ENCODE measurements at places on chromosomes 12 and 14.

GRCh38 chr12:61412201-61412600 is 848.0 kb upstream of the USP15 start:
- no peak for DNase-seq

DNA sequence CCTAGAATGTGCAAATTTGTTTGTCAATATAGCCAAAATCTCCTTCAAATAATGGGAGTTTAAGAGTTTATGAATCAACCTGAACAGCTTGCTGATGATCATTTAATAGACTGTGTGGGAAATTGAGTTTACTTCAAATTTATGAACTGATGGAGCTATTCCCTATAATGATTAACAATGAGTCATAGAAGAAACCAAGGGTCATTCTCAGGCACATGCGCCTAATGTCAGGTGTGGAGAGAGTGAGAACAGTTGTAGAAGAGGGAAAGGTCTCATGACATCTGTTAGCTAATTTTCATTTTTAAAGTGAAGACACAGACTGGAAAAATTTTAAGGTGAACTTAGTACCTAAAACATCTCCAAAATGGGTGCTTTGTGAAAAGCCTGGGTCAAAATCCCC is 191.8 kb downstream of the BMP4 start:
- DNase-seq: no peak

GRCh38 chr14:23361763-23362162 is 3.2 kb downstream of the EFS start:
- no peak for DNase-seq

DNA sequence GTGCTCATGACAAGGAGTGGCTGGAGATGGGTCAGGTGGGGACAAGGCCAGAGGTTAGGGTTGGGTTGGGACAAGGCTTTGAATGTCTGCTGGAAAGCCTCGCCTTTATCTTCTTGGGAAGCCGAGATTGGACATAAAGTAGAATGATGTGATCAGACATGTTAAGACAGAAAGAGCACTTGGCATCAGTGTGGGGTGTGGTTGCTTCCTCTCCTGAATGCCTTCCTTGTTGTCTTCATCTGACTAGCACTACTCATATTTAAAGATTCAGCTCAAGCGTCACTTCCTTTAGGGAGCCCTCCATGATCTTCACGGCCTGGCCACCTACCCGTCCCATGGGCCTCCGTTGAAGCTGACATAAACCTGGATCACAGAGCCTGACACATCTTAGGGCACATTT is 14.8 kb upstream of the C12orf75 start:
- DNase-seq: no peak

DNA sequence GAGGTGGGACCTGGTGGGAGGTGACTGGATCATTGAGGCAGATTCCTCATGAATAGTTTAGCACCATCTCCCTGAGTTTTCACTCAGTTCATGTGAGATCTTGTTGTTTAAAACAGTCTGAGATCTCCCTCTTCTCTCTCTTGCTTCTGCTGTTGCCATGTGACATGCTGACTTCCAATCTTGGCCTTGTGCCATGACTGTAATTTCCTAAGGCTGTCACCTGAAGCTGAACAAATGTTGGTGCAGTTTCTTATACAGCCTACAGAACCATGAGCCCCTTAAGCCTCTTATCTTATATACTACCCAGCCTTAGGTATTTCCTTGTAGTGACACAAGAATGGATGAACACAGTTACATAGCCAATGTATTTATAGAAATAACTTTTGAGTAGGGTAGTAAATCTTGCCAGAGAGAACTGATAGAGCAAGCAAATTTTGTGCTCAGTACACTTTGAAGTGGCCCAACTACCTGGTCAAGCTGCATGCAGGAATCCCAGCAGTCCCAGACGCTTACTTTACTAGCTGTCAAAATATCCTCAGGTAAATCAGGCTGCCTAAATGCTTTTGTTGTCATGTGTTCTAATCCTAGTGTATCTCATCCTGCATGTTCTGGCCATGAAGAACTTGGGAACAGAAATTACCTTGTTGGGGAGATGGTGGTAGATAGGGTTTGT is 445.6 kb upstream of the MIS18BP1 start:
- no peak for DNase-seq

DNA sequence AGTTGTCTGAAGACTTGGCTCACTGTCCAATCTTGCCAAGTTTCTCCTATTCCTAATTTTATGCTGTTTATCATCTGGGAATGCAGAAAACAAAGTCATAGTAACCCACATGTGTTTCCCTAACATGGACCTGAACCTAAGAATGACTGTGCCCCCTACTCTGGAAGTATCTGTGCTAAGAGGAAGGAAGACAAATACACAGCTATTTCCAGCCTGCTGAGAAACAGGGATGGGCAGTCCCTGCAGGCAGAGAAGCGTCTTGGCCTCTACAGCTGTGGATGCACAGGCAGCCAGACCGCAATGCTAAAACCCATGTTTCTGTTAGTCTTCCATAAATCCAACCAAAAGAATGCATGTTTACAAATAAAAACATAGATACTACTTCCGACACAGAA is 56.2 kb downstream of the DUSP16 start:
- DNase-seq: no peak

DNA sequence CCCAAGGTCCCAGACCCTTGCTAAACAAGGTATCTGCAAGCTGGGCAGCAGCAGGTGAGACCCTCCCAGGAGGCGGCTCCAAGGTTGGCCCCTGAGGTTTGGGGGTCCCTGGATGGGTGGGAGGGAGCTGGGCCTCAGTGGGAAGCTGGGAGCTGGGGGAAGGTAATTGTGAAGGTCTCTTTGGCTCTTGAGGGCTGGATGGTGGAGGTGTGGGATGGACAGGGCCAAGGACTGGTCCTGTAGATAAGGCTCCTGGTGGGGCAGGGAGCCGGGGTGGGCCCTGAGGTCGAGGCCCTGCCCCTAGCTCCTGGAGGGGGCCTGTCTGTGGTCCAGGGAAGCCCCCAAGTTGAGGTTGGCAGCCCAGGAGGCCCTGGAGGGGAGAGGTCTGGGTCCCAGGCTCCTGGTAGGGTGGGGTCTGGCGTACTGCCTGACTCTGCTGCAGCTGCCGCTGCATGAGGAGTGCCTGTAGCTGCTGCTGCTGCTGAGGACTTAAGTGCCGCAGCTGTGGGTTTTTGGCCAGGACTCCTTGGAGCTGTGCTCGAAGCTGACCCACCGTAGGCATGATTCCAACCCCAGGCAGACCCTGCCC is 13.1 kb upstream of the PRKAG1 start:
- DNase-seq: no peak

- no peak for DNase-seq
Measured at GRCh38 chr12:32248441-32249140, 141.9 kb downstream of the BICD1 start.

GRCh38 chr12:15522574-15523187 is 200.4 kb downstream of the PTPRO start:
- DNase-seq: no peak

GRCh38 chr14:103319422-103319821 is 14.6 kb upstream of the EIF5 start:
- no peak for DNase-seq

DNA sequence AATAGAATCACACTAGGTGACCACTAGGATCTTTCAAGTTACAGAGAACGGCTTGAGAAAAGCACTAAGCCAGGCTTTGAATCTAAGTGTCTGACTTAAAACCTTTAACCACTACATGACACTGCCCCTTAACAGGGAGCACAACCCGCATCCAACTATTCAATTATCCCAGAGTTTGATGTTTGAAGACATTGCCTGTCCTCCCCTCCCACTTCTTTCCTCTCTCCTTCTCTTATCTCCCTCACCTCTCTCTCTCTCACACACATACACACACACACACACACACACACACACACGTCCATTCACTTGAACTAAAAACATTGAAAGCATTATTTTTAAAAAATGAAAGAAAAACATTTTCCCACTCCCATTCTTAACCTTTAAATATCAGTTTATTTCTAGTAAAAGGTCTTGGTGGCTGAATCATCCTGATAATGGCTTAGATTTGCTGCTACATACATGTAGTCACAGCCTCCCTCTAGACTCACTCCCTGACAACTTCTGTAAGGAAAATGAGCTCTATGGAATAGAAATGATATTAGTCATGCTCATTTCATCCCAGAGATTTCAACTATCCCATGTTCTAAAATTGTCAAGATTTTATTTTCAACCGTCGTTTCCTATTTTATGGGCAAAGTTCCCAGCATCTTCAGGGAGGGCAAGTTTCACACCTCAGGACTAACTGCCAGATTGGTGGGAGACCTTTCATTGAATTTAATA is 53.5 kb upstream of the RAP1B start:
- no peak for DNase-seq

- no peak for DNase-seq
Measured at GRCh38 chr12:1523046-1523445, 71.3 kb downstream of the FBXL14 start.

GRCh38 chr12:94169966-94170689 is 21.8 kb downstream of the PLXNC1 start:
- DNase-seq: no peak

GRCh38 chr14:92223025-92223424 is 99.9 kb upstream of the SLC24A4 start:
- no peak for DNase-seq

- no peak for DNase-seq
Measured at GRCh38 chr12:77120156-77121085, 55.1 kb upstream of the E2F7 start.

GRCh38 chr14:88470542-88471440 is 84.0 kb downstream of the PTPN21 start:
- no peak for DNase-seq

DNA sequence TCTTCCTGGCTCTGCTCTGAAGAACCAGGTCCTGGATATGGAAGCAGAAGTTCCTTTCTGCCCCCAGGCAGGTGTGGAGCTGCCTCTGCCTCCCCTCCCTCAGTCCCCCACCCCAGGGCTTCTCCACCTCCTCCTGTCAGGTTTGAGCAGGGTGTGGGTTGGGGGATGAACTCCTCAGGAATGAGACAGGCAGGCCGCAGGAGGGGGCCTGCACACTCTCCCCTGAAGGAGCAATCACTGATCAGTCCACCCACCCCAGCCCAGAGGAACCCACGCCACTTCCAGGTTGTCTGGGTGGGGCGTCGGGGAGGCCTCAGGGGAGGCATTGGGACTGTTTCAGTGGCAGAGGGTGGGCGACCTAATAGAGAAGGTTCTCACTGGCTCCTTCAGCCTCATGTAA is 26.6 kb downstream of the FAIM2 start:
- DNase-seq: no peak

DNA sequence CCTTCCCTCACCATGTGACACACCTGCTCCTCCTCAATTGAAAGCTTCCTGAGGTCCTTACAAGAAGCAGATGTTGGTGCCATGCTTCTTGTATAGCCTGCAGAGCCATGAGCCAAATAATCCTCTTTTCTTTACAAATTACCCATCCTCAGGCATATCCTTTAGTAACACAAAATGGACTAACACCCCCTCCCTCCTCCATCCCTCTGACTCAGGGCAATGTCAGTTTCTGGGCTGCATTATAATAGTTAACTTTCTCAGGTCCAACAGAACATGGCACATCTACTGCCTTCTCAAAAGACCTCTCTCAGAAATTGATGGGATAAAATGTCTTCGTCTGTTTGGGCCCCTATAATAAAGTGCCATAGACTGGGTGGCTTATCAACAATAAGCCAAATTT is 287.0 kb downstream of the DPF3 start:
- peak; percentile 6 for DNase-seq

- DNase-seq: no peak
Measured at GRCh38 chr12:3468836-3469235, 22.2 kb upstream of the PRMT8 start.

- no peak for DNase-seq
Measured at GRCh38 chr14:44961151-44961553, 595 bp downstream of the KLHL28 start.

Measured in vagina (tissue), 2 donors.